ENCODE measurements at places on chromosomes 5 and 9. TPM values are rescaled to one million over a fixed set of nuclear protein-coding genes. Genes with fewer than 3 reads are reported as not detected.

OR5C1 gene
- not detected for total RNA-seq

DNA sequence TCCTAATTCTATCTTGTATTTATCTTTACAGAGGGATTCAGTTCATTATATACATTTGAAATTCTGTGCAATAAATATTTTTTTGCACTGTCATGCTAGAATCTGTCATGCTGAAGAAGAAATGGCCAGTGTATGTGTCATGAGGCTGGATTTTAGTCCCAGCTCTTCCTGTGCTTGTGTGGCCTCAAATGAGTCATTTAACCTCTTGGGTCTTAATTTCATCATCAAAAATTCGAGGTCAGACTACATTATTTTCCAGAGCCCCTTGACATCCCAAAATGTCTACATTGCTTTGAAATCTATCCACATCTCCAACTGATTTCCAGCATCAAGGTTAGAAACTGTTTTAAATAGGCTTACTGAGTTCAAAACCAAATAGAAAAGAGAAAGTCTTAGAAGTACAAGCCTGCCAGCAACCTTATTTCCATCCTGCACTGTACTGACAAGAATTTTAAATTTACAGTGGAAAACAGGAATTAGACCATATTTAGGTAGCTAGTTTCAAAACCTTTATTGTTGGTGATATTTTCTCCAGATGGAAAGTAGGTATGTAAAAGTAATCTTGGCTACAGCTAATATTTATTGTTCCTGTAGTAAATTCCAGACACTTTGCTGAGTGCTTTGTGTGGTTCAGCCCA, 96.7 kb upstream of the MAMDC2 start:
- H3K27ac ChIP-seq, result no peak overlapping the region
- H3K4me3 ChIP-seq, result no peak overlapping the region
- no peaks in the 10 kb centered on the region for H3K36me3 ChIP-seq
- no peaks in the 10 kb centered on the region for H3K27me3 ChIP-seq
- no peaks in the 10 kb centered on the region for H3K4me1 ChIP-seq
- DNase-seq, result no peak

DNA sequence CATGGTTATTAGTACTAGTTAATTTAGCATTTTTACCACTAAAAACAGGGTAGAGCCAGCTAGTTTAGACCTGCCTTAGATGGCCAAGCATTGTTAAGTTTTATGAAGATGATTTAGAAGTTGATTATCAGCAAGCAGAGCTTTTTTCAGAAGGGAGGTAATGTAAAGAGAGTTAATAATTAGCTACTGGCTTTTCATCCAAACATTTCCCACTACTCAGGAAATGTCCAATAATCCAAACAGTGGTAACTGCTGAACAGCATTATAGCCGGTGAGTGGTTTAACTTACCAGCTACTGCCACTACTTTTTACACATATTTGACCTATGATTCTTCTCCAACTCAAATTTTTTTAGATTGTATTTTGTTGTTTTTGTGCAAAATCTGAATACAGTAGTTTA, 1.7 kb downstream of the ITGA1 start:
- DNase-seq, result no peak
- no peaks in the 10 kb centered on the region for H3K36me3 ChIP-seq
- no peak overlapping the region for H3K27ac ChIP-seq
- peaks cover 18% of the 10 kb centered on the region for H3K4me1 ChIP-seq
- H3K27me3 ChIP-seq, result peaks cover 34% of the 10 kb centered on the region

DNA sequence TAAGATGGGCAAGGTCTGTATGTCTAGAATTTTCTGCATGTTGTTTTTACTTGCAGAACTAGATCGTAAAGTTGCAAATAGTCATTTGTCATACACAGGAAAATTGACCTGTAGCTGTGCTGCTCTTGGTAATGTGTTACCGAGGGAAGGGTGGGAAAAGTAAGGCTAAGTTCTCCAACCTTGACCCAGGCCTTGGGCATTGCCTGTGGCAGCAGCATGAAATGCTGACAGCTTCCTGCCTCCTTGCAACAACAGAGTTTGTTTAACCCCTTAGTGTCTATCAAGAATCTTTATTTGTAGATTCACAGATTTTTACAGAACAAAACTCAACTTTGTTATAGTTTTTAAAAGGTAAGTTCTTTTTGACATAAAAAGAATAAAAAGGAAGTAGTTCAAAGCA, 48.3 kb downstream of the ERCC6L2 start:
- DNase-seq, result no peak
- no peak overlapping the region for H3K4me3 ChIP-seq
- no peaks in the 10 kb centered on the region for H3K4me1 ChIP-seq
- H3K27me3 ChIP-seq, result no peaks in the 10 kb centered on the region
- H3K36me3 ChIP-seq, result peaks cover 39% of the 10 kb centered on the region

FABP6 gene
- not detected for total RNA-seq
